ENCODE measurements at places on chromosomes 12 and 14. TPM values are rescaled to one million over a fixed set of nuclear protein-coding genes. Genes with fewer than 3 reads are reported as not detected.
A peak's percentile ranks its signal among the peaks of the same experiment; 100 is the strongest.

MANSC1 gene
- 10.5 TPM for total RNA-seq

FAIM2 gene
- total RNA-seq = 0.58 TPM

PGF gene
- 1.5 TPM for total RNA-seq

RNFT2 gene
- total RNA-seq = 16.2 TPM

GRCh38 chr12:57429473-57430111, 1.3 kb downstream of the R3HDM2 start:
- DNase-seq = no peak

GRCh38 chr12:28710882-28711281, 438.2 kb upstream of the FAR2 start:
- no peak for DNase-seq

GRCh38 chr14:63939006-63939270, 86.1 kb downstream of the SYNE2 start:
- no peak for DNase-seq

- peak; percentile 75 for DNase-seq
Measured at GRCh38 chr12:95763809-95764253, 26.7 kb downstream of the NTN4 start.

- no peak for DNase-seq
Measured at GRCh38 chr12:54019924-54020590, 8.2 kb upstream of the HOXC6 start.

DNA sequence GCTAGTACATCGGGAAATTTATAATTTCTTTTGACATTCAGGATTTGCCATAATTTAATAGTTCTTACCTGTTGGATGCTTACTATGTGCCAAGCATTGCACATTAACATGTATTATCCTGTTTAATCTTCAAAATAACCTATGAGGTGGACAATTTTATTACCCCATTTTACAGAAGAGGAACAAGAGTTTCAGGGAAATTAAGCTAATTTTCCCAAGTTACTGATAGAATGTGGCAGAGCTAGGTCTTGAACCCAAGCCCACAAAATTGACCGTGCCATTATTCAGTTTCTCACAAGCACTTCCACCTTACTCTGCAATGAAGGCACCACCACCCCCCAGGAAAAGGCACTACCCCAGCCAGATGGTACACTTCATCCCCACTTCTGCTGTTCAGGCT, 161.1 kb upstream of the PLEKHG7 start:
- no peak for DNase-seq

All from HT-29 (cell line).